Thoracic aorta (tissue), 2 donors: ENCODE measurements at places on chromosomes 7 and 10.

GRCh38 chr7:134441264-134441663 is 17.6 kb downstream of the AKR1B1 start:
- peaks cover 28% of the 10 kb centered on the region for H3K36me3 ChIP-seq
- H3K4me1 ChIP-seq = no peaks in the 10 kb centered on the region
- no peak overlapping the region for H3K4me3 ChIP-seq

- no peaks in the 10 kb centered on the region for H3K36me3 ChIP-seq
- H3K4me1 ChIP-seq = no peaks in the 10 kb centered on the region
- H3K27me3 ChIP-seq = no peaks in the 10 kb centered on the region
- no peak overlapping the region for H3K27ac ChIP-seq
- no peak for DNase-seq
Measured at GRCh38 chr10:50851884-50852671, 33.3 kb downstream of the A1CF start.

GRCh38 chr7:132255898-132256297 is 320.4 kb downstream of the PLXNA4 start:
- no peak for DNase-seq
- H3K4me1 ChIP-seq = peaks cover 6% of the 10 kb centered on the region
- H3K27ac ChIP-seq = peak overlapping the region; percentile 80
- no peaks in the 10 kb centered on the region for H3K27me3 ChIP-seq
- no peaks in the 10 kb centered on the region for H3K36me3 ChIP-seq
- H3K4me3 ChIP-seq = no peak overlapping the region

- no peaks in the 10 kb centered on the region for H3K36me3 ChIP-seq
- H3K27ac ChIP-seq = no peak overlapping the region
- no peaks in the 10 kb centered on the region for H3K4me1 ChIP-seq
- no peak for DNase-seq
- H3K4me3 ChIP-seq = no peak overlapping the region
Measured at GRCh38 chr10:21458126-21458871, 67.2 kb downstream of the SKIDA1 start.

GRCh38 chr10:102645741-102646609 is 1.7 kb downstream of the TRIM8 start:
- H3K36me3 ChIP-seq = no peaks in the 10 kb centered on the region
- peak overlapping the region; percentile 96 for H3K4me3 ChIP-seq
- peak overlapping the region; percentile 99 for H3K27ac ChIP-seq

DNA sequence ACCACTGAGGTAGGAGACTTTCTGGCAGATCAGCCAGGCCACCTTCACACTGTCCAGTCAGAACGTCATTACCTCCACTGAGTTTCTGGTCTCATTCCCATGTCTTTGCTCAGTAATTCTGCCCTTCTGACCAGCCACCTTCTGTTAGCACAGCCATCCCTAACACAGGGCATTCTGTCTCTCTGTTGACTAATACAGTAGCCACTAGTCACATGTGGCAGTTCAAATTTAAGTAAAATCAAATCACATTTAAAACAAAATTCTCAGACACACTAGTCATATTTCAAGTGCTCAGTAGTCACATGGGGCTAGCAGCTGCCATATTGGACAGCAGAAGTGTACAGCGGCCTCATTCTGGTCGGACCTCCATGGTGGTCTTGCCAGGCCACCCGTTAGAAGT is 7.4 kb downstream of the CPSF4 start:
- DNase-seq = no peak
- no peak overlapping the region for H3K4me3 ChIP-seq
- peaks cover 48% of the 10 kb centered on the region for H3K36me3 ChIP-seq
- H3K27ac ChIP-seq = no peak overlapping the region
